Activated CD8-positive, alpha-beta memory T cell treated with anti-CD3 and anti-CD28 coated beads for 4 hours (primary cell): ENCODE measurements at places on chromosomes 16 and 17.

GRCh38 chr16:13911871-13912270 lies 8.1 kb upstream of the ERCC4 start:
- no peak for DNase-seq

DNA sequence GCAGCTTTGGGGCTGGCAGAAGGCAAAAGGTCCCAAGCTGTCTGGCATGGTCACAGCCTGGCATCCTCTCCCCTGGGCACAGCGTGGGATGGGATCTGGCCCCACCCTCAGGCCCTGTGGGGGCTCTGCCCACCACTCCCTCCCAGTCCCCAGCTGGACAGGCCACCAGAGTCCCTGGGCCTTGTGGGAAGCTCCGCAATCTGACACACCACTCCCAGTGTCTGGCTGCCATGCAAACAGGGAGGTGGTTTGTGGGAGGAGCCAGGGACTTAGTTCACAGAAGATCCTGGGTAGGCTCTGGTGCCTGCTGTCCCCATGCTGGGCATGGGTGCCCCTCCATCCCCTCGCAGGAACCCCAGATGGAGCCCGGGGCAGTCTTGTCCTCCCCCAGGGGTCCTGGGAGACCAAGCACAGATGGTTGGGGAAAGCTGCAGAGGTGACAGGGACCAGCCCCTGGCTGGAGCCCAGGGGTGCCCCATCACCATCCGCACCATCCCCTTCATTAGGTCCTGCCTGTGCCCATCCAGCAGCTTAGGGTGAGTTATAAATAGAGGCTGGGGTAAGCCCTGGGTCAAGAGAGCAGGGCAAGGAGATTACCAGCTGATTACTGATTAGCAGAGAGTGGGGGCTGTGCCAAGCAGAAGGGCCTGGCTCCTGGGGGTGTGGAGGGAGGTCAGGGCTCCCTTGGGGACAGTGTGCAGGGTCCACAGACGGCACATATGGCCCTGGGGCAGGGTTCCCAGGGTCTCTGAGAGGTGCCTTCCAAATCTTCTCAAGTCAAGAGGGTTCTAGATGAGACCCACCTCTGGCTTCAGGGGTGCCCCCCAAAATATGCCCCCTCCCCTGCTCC lies 6.2 kb downstream of the FSCN2 start:
- no peak for DNase-seq

DNA sequence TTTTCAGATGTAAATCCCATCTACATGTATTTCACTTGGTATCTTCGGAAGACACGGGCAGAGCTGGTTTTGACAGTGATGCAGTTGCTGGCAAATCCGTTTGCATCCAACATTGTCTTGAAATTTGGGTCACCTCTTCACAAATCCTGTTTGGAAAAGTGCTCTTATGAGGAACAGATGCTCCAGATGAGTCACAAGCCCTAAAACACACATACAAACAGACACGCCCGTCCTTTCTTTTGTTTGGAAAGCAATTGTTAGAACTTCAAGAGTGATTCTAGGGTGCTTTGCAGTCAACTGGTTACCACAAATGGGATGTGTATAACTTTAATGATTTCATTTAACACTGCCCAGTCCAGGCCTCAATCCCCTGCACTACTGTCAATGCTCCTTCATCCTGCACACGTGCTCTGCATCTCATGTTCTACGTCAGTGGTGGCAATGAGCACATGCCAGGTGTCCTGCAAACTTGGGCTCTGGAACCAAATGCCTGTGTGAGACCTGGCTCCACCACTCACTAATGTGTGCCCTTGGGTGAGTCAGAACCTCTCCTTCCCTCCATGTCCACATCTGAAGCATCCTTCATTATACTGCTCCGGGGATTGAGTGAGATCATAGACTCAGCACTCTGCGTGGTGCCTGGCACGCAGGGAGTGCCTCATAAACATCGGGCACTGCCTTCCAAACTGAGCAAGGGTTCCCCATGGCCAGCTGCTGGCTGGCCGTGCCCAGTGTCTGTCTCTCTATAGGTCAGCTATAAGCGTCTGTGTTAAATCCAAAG lies 19.3 kb upstream of the FOXF1 start:
- DNase-seq, result no peak

GRCh38 chr17:29129731-29130130 lies 50.5 kb downstream of the MYO18A start:
- DNase-seq, result no peak

DNA sequence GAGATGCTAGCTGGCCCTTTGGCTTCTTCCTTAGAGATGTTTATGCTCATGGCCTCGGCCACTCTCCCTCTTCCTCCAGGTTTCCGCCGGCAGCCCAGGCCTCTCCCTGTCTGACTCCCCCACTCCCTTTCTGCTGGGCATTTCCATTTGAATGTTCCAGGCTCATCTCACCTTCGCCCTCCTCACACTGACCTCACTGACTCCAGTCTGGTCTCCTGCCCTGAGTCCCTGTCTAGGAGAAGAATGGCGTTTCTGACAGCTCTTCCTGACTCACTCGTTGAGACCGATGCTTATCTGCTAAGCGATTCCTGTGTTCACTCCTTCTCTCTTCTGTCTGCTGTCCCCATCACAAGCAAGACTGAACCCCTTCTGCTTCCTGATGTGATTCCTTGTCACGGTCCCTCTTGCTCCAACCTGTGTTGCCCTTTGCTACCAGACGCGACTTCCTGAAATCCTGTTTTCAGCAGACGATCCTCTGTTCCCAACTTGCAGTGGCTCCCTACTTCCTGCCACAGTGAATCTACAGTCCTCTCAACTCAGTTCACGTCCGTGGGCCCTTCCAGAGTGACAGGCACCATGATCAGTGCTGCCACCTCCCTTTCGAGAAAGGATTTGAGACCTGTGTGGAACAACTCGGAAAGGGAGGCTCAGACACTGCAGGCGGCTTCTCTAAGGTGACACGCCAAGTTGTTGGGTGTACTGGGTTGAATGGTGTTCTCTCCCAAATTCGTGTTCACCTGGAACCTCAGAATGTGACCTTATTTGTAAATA lies 176.4 kb downstream of the MSI2 start:
- no peak for DNase-seq

GRCh38 chr17:38685491-38685890 lies 10.7 kb upstream of the EPOP start:
- no peak for DNase-seq

- DNase-seq, result no peak
Measured at GRCh38 chr16:12539185-12539929, 264.3 kb downstream of the CPPED1 start.

DNA sequence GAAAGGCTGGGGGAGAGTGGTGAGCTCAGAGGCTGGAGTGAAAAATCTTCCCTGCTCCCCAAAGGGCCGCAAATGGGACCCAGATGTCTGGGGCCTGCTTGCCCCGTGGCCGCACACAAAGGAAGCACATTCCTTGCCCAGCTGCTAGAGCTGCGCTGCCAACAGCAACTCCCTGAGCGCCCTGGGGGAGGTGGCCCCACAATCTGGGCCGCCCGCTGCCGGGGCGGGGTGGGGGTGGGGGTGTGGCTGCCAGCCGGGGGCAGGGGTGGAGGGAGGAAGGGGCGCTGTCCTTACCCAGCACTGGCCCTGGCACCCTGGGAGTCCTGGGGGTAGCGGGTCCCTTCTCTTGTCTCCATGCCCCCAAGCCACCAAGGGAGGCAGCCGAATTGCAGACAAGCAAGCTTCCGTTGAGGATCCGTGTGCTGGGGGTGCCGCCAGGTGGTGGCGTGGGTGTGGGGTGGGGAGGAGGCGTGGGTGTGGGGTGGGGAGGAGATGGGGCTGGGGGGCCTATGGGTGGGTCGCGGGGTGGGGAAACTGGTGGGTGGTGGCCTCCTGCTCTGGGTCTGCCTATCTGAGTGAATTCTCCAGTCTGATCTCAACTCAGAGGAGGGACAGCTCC lies 48.4 kb upstream of the PABPN1L start:
- DNase-seq, result no peak

GRCh38 chr17:5780476-5780875 lies 196.2 kb upstream of the NLRP1 start:
- no peak for DNase-seq

DNA sequence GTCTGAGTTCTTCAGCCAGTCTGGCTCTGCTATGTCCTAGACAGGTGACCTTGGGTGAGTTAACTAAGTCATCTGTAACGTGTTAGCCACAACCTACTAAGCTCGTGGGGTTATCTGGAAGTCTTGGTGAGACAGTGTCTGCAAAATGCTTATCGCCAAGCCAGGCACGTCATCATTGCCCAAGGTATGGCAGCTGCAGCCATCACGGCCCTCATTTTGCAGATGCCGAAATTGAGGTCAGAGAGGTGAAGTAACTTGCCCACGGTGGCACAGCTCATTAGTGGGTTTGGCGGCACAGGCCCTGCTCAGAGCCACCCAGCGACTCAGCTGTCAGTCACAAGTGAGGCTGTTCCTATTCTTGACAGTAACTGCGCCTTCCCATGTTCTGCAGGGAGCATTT lies 79.8 kb downstream of the CMIP start:
- DNase-seq, result peak; percentile 49

GRCh38 chr16:89297156-89297874 lies 79.8 kb downstream of the ZNF778 start:
- no peak for DNase-seq

DNA sequence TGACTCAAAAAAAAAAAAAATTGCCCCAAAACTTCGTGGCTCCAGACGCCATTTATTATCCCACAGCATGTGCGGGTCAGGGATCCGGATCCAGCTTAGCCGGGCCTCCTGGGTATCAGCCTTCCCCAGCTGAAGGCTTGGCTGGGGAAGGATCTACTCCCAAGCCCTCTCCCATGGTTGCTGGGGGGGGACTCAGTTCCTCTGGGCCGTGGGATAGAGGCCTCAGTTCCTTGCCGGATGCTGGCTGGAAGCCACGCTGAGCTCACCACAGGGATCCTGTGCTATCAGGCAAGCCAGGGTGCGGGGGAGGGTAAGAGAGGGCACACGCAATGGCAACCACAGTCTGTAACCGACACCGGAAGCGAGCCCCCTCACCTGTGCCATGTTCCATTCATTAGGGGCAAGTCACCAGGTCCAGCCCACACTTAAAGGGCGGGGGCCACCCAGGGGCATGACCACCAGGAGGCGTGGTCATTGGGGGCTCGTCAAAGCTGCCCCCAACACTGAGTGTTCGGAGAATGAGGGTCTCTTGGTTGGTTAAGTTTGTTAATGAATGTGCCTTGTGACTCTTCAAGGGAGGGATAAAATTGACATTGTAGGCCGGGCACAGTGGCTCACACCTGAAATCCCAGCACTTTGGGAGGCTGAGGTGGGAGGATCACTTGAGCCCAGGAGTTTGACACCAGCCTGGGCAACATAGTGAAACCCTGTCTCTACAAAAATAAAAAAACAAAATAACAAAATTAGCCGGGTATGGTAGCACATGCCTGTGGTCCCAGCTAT lies 210.0 kb upstream of the GSE1 start:
- no peak for DNase-seq

DNA sequence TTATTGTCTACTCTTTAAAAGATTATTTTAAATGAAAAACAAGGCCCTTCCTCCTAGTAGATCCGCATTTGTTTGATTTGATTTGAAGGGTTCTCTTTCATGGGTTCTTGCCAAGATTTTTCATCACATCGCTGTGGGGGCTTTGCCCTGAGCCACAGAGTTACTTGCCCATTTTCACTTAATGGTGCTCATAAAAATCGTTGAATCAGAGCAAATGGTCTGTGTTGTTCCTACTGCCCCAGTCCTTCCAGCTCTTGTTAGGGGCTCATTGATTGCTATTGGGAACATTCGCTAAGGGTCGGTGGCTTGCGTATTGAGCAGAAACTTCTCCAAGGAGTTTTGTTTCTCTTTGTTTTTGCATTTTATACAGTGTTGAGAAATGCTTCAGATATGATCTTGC lies 1023.4 kb upstream of the CDH8 start:
- no peak for DNase-seq

GRCh38 chr17:83079766-83080578 lies 563 bp downstream of the METRNL start:
- DNase-seq, result no peak

DNA sequence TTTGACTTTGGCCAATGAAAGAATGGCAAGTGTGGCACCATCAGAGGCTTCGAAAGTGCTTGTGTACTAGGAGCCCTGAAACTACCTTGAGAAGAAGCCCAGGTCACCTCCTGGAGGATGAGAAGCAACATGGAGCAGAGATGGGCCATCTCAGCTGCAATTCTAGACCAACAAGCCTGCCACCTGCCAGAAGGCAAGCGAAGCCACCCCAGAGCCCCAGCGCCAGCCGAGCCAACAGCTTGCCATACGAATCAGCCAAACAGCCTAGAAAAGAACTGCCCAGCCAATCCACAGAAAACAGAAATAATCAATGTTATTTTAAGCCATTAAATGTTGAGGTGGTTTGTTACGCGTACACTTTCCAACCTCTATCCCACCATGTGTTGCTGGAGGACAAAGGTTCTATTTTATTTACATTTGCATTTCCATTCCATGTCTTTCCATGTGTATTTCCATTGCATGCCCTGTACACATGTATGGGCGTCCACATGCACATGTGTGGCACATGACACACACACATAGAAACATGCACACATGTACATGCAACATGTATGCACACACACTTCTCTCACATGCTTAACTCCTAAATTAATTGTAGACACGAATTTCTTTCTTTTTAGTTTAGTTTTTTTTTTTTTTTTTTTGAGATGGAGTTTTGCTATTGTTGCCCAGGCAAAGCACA lies 144.3 kb upstream of the TNRC6C start:
- no peak for DNase-seq

DNA sequence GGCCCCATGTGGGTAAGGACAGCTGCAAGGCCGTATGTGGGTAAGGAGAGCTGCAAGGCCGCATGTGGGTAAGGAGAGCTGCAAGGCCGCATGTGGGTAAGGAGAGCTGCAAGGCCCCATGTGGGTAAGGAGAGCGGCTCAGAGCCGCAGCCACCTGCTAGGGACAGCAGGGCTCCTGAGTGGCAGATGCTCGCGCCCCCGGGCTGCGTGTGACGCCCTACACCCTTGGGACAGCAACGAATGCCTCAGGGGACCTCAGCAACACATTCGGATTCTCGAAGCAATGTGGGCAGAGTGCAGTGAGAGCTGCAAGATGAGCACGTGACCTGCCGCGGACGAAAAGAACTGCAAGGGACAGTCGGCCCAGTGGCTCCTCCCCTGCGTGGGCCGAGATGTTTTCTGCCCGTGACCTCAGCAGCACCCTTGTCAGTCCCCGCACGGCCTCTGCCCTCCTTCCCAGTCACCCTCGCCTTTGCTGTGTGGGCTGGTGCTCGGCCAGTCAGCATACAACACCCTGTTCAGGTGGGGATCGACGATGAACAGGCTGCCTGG lies 9.6 kb upstream of the SLC38A8 start:
- no peak for DNase-seq

GRCh38 chr17:46853896-46854444 lies 2.6 kb downstream of the WNT9B start:
- no peak for DNase-seq
